ENCODE measurements at places on chromosomes 5 and 9.

- DNase-seq: no peak
Measured at GRCh38 chr9:133131506-133131905, 10.5 kb upstream of the RALGDS start.

DNA sequence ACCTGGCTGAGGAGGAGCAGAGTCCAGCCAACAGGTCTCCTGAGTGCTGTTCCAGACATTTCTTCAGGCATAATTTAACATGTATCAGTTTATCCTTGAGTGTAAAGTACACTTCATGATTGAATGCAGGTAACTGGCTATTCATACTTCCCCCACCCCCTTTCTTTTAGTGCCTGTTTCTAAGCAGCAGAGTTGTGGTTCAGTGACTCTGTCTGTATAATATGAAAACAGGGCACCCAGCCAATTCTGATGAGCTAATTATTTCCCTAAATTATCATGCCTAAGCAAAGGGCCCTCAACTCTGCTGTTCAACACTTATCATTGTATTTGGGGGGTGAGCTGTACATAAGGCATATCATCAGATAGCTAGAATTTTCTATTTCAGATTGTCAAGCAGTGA, 51.9 kb upstream of the ZSWIM6 start:
- DNase-seq: no peak

- DNase-seq: no peak
Measured at GRCh38 chr9:81979196-81979595, 9.4 kb upstream of the SPATA31D1 start.

- DNase-seq: no peak
Measured at GRCh38 chr5:68331192-68332079, 115.9 kb downstream of the PIK3R1 start.

GRCh38 chr5:16245249-16245648, 65.7 kb upstream of the MARCHF11 start:
- no peak for DNase-seq

DNA sequence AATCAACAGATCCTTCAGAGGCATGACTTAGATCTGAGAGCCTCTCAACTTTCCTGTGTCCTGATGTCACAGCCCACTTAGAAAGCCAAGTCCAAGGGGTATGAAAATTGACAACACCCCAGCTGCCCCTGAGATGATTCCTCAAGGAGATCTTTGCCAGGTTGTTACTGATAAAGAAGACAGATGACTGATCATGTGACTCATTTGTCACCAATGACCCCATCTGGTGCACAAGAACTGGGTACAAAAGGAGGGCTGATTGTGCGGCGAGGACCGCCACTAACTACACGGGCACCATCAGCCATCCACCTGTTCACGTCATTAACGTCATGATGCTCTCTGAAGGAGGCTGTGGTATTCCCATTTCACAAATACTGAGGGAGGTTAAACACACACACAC, 583.2 kb upstream of the KLF4 start:
- no peak for DNase-seq

DNA sequence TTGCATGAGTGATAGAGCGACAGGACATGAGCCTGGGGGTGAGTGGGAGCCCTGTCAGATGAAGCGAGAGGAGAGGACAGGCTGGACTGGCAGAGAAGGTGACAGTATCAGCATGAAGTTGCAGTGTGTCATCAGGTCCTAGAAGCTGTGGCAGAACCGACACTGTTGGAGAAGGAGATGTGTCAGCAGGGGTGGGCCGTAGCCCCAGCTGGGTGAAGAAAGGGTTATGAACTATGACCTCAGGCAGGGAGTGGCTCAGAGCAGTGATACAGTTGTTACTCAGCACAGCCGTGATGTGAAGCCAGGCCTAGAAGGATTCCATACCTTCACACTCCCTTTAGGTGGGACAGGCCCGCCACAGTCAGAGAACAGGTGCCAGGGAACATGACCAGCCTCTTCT, 7.6 kb downstream of the PCYOX1L start:
- no peak for DNase-seq

DNA sequence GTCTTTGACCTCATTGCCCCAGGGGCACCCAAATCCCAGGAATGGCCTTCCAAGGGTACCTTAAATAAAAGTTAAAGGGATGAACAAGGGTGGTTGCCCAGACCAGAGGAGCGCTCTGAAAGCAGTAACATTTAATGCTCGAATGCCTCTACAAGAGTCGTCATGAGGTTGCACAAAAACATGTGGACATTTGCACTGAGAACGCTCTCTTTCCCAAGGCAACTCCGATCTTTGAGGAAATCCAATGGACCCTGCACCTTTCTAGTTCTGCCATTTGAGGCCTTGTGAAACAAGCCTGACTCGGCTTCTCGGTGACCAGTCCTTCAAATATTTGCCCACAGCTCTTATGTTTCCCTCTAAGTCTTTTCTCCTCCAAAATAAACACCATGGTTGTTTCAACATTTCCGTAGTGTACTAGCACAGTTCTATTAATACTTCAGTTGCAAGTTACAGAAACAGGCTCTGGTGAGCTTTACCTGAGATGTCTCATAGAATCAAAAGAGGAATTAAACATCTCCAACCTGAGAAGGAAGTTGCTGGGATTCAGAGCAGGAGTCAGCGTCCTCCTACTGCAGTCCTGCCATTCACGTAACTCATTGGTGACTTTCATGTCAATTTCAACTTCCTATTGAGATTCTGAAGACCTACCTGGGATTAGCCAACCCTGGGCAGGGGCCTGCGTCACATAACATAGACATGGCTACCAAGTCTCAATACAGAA, 168.8 kb upstream of the RAI14 start:
- no peak for DNase-seq

- no peak for DNase-seq
Measured at GRCh38 chr9:137280474-137281344, 3.2 kb downstream of the TOR4A start.

- peak; percentile 7 for DNase-seq
Measured at GRCh38 chr5:16791036-16791705, 144.9 kb downstream of the MYO10 start.

DNA sequence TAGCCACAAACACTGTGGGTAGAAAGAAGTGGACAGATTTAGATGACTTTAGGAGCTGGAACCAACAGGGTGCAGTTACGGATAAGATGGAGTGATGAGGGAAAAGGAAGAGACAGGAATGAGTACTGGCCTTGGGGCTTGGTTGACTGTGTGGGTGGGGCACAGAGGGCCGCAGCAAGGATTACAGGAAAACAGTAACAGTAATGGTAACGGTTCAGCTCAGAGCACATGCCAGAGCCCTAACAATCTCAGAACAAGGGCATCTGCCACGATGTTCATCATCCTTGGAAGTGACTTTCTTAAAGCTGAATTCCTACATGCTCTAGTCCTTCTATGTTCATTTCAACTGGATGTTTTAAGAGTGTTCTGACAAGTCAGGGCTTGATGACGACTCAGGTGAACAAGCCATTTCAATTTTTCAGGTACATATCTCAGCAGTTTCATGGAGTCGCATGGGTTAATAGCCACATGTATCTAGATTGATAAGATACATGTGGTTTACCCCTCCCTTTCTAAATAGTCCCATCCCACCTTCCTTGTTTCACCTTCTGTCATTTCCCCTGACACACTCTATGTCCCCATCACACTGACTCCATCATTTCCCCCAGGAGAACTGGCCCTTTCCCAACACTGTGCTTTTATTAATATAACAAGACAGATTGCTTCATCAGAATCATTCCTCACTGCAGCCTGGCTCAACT, 65.0 kb downstream of the CEMIP2 start:
- DNase-seq: no peak

GRCh38 chr5:147985608-147986007, 78.2 kb upstream of the SPINK5 start:
- DNase-seq: no peak

- peak; percentile 60 for DNase-seq
Measured at GRCh38 chr9:135905380-135906258, 1.7 kb downstream of the CAMSAP1 start.

- DNase-seq: no peak
Measured at GRCh38 chr5:171714261-171714660, 71.4 kb upstream of the SMIM23 start.

DNA sequence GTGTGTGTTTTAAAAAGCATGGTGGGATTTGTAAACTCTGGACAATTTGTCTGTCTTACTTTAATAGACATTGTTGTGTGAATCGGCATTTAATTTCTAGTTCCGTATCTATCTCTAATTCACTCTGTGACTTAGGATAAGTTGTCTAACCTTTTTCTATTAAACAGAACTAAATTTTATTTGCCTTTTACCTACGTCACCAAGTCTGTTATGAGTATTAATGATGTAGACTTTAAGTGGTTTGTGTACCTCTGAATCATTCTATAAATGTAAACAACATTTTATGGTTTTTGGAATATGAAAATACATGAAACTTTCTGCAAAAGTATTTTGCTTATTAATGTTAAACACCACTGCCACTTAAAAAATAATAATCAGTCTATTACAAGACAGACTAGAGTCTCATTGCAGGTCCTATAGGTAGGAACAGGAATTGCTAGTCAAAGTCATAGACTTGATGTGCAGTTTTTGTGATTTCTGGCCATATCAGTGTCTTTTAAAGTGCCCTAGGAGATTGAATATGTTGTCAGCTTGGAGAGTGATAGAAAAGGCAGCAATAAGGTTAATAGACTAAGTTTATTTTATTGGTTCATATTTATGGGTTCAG, 5.6 kb downstream of the RBM27 start:
- DNase-seq: no peak
